ENCODE measurements at places on chromosomes 3 and 15.
A peak's percentile ranks its signal among the peaks of the same experiment; 100 is the strongest.

DNA sequence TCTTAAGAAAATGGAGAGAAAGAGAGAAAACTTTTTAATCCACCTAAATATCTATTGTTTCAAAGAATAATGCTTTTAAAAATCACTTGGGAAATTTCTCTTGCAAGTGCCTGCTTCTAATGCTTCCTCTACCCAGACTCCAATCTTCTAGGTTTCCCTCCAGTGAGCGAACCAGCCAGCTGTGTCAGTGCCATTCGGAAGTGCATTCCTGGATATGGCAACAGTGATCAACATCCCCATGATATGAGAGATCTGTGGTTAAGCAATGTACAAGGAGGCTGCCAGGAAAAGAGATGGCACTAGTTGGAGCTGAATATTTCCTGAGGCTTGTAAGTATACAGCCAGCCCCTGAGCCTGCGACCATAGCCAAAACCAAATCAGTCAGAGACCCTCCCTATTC lies 53.3 kb upstream of the KCNMB2 start:
- no peak for DNase-seq

- DNase-seq = no peak
These were observed 9.5 kb downstream of the ZNF621 start for GRCh38 chr3:40534283-40534682.

GRCh38 chr3:141333836-141334626 lies 34.3 kb upstream of the ZBTB38 start:
- DNase-seq = no peak

DNA sequence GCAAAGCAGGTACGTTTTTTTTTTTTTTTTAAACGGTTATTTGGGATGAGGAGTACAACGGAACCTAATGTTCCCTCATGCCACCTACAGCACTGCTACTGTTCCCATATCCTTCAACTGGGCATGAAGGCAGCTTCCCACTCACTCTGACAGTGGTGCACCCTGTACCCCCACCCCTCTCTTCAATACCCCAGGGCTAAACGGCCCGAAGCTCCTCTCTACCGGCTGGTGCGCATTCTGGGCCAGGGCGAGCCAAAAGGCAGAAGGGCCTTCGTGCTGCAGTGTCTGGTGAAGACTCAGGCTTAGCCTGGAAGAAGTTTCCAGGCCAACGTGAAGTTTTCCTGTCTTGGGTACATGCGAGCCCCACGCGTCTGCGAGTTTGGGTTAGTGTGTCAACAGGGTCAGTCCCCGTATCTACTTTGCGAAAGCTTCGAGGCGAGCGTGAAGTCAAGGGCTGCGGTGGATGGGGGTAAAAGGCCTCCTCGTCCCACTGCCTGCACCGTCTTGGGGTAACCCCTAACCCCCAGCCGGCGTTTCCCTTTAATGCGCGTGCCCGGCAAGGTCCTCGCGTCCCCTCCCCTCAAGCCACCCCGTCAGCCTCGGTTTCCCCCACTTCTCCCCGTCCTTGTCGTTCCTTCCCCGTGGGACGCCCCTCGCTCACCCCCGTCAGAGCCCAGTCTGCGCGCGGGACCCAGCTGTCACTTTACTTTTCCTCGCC lies 765 bp upstream of the UBE2E2 start:
- no peak for DNase-seq

- DNase-seq = peak; percentile 50
These were observed 577 bp downstream of the ZNF148 start for GRCh38 chr3:125374501-125374995.

DNA sequence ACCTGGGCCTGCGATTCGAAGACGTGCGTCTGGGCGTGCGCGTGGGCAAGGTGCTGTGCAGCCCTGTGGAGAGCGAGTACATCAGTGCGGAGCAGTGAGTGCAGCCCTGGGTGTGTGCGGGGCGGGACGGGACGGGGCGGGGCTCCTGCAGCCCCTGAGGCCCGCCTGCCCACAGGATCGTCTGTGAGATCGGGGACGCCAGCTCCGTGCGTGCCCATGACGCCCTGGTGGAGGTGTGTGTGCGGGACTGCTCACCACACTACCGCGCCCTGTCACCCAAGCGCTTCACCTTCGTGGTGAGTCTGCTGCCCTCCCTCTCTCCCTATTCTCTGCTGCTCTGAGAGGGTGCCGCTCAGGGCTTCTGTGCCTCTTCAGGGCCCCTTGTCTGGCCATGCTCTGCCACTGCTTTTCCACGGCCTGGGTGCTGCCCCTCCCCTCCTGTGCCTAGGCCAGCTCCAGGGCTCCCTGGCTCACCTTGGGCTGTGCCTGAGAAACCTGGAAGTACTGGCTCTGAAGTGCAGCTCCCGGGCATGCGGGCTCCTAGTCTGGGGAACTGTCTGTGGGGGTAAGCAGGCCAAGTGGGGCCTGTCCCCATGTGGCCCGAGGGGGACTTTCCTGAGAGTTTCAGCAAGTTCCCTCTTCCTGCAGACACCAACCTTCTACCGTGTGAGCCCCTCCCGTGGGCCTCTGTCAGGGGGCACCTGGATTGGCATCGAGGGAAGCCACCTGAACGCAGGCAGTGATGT lies 31.8 kb downstream of the PLXNA1 start:
- DNase-seq = no peak

DNA sequence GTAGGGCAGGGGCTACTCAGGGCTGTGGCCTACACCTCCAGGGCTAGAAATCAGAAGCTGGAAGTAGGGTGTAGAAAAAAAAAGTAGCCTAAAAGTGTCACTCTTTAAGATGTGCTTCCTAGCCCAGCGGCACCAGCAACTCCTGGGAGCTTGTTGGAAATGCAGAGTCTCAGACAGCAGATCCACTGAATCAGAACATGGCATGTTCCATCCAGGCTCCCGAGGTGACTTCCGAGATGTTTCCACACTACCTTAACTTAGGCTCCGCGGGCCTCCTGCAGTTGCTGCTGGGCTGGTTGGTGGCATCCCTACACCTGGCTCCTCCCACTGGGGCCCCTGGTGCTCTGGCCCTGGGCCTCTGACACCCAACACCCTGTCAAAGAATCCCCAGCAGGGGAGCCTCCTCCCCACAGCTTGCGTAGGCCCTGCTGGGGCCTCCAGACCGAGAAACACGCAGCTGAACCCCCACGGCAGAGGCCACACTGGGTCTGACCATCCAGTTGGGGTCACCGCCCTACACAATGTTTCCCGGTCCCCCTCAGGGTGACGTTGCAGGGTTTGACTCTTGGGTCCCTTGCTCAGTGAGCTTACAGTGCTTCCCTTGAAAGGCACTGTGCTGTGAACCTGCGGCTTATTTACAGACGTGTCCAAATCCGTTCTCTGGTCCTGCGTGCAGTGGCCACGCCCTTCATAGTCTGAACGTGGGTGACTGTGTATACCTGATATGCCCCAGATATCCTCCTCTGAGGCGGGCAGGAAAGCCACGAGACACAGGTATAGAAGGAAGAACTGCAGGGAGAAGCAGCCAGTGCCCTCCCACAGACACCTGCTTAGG lies 46.5 kb downstream of the FAM174B start:
- DNase-seq = no peak

GRCh38 chr3:68793759-68794701 lies 138.3 kb downstream of the TAFA4 start:
- no peak for DNase-seq

- no peak for DNase-seq
These were observed 23.6 kb upstream of the TSPAN3 start for GRCh38 chr15:77094397-77095030.

- no peak for DNase-seq
These were observed 56.6 kb downstream of the BBX start for GRCh38 chr3:107579371-107579770.

- DNase-seq = no peak
These were observed 127.2 kb downstream of the ZBTB20 start for GRCh38 chr3:115019900-115020299.

- DNase-seq = peak; percentile 16
These were observed 79.2 kb downstream of the SRGAP3 start for GRCh38 chr3:9169956-9170850.

DNA sequence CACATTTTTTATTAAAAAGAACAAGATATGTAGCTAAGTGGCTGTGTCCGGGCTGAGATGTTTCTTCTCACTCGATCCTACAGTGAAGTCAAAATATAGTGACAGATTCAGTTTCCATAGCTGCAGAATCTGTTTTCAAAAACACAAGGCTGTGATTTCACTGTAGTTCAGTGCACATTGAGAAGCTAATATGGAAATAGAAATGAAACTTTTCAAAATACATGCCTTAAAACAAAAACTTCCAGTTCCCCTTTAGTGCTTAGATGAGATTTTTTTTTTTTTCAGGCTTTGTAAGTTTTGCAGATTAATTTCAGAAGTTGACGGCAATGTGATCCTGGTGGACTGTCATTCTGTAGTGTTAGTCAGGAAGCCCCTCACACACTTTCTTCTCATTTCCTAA lies 23.8 kb upstream of the TRAK1 start:
- DNase-seq = peak; percentile 13

DNA sequence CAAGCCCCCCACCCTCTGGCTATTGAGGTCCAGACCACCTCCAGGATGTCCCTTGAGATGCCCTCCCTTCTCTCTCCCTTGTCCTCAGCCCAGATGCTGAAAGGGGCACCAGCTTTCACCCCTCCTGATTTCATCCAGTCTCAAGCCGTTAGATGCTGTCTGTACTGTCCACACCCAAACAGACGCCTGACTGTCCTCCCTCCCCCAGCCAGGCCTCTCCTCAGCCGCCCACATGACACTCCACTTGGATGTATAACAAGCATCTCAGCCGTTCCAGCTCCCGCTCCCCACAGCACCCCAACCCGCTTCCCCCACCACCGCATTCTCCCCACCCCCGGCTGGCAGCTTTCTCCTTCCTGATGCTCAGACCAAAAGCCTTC lies 25.0 kb upstream of the CYP11A1 start:
- no peak for DNase-seq

GRCh38 chr15:69735121-69735520 lies 282.5 kb downstream of the RPLP1 start:
- DNase-seq = no peak

GRCh38 chr3:150925751-150926201 lies 20.5 kb upstream of the MINDY4B start:
- DNase-seq = peak; percentile 29

DNA sequence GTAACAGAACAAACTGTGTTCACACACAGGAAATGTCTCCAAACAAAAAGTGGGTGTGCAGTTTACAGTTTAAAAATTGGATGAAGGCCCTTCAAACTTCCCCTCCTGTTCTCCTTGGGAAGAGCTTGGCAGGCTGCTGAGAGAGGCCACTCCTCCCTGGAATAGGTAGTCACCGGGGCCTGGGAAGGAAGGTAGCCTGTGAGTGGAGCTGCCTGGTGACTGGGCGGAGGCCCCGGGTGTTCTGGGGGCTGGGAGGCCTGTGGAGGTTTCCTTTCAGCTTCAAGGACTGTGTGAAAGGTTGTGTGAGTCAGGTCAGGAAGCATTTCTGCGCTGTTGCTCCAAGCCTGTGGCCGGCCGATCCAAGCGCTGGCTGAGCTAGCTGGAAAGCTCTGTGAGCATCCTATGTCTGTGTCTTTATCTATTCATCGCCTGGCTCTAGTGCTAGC lies 14.1 kb downstream of the SLCO3A1 start:
- DNase-seq = no peak

- no peak for DNase-seq
These were observed 41.1 kb downstream of the VGLL3 start for GRCh38 chr3:86949850-86950249.

- no peak for DNase-seq
These were observed 320.4 kb downstream of the CTNNB1 start for GRCh38 chr3:41519746-41520145.

DNA sequence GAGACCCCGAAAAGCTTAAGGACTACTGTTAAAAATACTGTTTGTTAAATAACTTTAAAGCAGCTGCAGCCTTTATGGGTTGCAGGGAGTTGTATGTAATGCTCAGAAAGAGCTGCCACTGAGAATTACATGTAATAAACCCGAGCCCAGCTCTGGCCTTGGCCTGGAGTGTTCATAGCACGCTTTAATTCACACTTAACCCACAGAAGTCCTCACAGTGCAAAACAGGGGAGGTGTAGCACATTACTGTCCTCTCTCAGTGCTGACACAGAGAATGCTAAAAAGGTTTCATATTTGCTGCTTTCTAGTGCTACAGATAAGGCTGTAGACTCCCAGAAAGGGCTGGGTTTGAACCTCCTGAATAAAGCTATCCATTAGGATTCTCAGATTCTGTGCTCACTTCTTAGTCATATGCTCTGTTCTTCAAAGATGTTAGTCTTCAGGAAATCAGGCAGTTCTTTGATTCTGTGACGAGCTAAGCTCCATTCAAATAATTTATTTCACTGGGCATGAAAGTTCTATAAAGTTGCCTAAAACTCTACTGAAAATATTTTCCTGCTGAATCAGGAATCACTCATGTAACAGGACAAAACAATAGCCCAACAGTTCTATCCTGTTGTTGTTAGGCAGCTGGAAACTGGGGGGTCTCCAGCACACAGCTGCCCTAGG lies 108.0 kb downstream of the SENP2 start:
- no peak for DNase-seq

DNA sequence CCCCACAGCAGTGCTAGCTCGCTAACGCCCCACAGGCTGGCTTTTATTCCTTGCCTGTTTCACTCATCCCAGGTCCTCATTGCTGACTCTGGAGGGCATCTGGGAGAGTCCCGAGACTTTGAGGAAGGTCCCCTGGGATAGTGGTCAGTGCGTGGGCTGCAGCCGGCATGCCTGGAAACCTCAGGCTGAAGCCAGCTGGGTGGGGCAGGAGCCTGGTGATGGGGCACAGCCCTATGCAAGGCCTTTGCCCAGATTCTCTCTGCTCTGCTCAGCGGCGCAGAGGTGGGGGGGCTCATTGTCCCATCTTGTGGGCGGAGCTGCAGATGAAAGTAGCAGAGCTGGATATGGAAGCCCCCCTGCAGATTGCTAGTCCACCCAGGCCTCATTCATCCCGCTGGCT lies 55.7 kb upstream of the SMAD6 start:
- no peak for DNase-seq

DNA sequence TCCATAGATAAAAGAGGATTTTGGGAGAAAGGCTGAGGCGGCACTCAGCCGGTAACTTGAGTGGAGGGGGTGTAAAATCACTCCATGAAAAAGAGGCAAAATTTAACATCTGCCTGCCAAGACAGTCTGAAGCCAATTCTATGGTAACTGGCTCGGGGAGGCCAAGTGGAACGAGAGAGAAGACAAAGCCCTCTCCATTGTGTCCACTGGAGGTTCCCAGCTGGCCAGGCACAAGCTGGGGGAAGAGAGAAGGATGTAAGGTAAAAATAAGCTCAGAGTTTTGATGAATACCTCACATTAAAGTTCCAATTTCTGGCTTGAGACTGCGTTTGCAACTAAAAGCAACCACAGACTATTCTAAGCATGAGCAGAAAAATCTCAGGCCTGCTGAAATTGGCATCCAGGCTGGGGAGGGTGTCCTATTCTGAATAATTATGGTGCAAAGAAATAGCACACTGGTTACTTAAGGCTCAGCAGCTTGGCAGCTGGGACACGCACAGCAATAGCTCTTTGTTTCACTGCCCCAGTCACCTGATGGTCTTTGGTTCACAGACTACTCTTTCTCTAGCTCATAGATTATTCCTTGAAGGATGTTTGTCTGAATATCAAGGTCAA lies 48.8 kb downstream of the CHRD start:
- DNase-seq = no peak

DNA sequence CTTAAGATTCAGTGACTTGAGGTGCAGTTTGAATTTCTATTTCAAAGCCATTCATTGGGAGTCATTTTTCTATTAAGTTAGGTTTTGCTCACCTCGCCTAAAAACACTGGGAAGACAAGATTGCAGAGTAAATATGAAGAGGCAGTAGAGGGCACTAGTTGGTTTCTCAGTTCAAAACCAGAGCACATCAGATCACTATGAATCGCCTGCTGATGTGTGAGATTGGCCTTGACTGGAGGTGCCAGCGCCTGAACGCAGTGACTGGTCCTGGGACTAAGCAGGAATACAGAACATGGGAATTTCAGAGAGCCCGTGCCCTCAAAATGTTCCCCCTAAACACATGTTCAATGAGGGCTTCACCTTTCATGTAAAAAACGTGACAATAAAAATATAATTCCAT lies 229.0 kb downstream of the ITPR1 start:
- peak; percentile 52 for DNase-seq
